ENCODE measurements at places on chromosomes 12 and 14. TPM values are rescaled to one million over a fixed set of nuclear protein-coding genes. Genes with fewer than 3 reads are reported as not detected.

DNA sequence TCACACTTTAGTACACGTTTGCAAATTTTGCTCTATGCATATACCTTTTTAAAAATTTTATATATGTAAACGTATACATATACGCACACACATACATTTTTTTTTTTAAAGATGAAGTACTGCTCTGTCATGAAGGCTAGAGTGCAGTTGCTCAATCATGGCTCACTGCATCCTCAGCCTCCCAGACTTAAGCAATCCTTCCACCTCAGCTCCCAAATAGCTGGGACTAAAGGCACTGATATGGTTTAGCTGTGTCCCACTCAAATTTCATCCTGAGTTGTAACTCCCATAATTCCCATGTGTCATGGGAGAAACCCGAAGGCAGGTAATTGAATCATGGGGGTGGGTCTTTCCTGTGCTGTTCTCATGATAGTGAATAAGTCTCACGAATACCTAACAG is 220.8 kb upstream of the CAND1 start:
- no peak overlapping the region for H3K4me3 ChIP-seq
- no peaks in the 10 kb centered on the region for H3K36me3 ChIP-seq
- no peak for DNase-seq
- no peak overlapping the region for H3K27ac ChIP-seq
- peaks cover 34% of the 10 kb centered on the region for H3K4me1 ChIP-seq
- H3K27me3 ChIP-seq, result no peaks in the 10 kb centered on the region

DNA sequence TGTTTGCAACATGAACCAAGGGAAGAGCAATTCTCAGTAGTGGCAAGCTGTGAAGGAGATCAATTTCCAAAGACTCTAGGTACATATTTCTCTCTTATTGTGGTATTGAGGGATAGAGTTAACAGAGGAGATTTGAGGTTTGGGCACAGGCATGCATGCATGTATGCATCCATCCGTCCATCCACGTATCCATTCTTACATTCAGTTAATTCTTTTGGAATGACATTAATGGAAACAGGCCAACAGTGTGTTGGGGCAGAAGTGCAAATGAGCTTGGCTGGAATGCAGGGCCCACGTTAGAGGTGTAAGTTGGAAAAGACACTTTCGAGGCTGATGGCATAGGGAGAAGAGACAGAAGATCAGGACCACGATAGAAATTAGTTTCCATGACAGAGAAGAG is 216.9 kb upstream of the PELI2 start:
- peaks cover 5% of the 10 kb centered on the region for H3K4me1 ChIP-seq
- DNase-seq, result no peak
- H3K27ac ChIP-seq, result no peak overlapping the region
- no peak overlapping the region for H3K4me3 ChIP-seq

GRCh38 chr14:34169561-34169960 is 218.7 kb upstream of the EGLN3 start:
- peaks cover 21% of the 10 kb centered on the region for H3K4me1 ChIP-seq
- DNase-seq, result no peak
- H3K27me3 ChIP-seq, result peaks cover 30% of the 10 kb centered on the region
- no peak overlapping the region for H3K27ac ChIP-seq

GRCh38 chr14:88005978-88006851 is 1.3 kb downstream of the GPR65 start:
- no peaks in the 10 kb centered on the region for H3K36me3 ChIP-seq
- no peak overlapping the region for H3K27ac ChIP-seq
- no peaks in the 10 kb centered on the region for H3K27me3 ChIP-seq
- no peak for DNase-seq
- H3K4me3 ChIP-seq, result no peak overlapping the region

DNA sequence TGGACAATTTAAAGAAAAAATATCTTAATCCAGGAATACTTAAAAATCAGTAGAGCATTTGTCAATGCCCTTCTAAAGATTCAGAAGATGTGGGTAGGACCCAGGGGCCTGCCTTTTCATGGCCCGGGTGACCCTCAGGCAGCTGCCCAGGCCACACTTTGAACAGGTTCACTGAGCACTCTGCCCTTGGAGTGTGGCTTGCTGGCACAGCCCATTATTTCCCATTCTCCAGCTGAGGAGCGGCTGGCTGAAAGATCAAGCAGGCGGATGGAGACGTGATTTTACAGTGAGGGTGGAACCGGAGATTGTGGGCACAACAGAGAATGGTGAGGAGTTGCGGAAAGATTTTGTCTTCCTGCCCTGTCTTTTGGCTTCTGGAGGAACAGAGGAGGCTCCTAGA is 7.1 kb upstream of the PRPH start:
- no peaks in the 10 kb centered on the region for H3K36me3 ChIP-seq
- no peak overlapping the region for H3K4me3 ChIP-seq
- peaks cover 39% of the 10 kb centered on the region for H3K27me3 ChIP-seq
- H3K4me1 ChIP-seq, result no peaks in the 10 kb centered on the region
- no peak overlapping the region for H3K27ac ChIP-seq

- peaks cover 76% of the 10 kb centered on the region for H3K4me1 ChIP-seq
- DNase-seq, result no peak
- no peak overlapping the region for H3K4me3 ChIP-seq
- no peaks in the 10 kb centered on the region for H3K27me3 ChIP-seq
- no peaks in the 10 kb centered on the region for H3K36me3 ChIP-seq
These were observed 82.7 kb downstream of the C14orf132 start for GRCh38 chr14:96121660-96122395.

GRCh38 chr12:62259631-62259992 is 592 bp upstream of the USP15 start:
- H3K27ac ChIP-seq, result peak overlapping the region; percentile 99
- no peaks in the 10 kb centered on the region for H3K27me3 ChIP-seq
- peak overlapping the region; percentile 95 for H3K4me3 ChIP-seq
- H3K36me3 ChIP-seq, result no peaks in the 10 kb centered on the region
- peaks cover 21% of the 10 kb centered on the region for H3K4me1 ChIP-seq
- DNase-seq, result no peak

DNA sequence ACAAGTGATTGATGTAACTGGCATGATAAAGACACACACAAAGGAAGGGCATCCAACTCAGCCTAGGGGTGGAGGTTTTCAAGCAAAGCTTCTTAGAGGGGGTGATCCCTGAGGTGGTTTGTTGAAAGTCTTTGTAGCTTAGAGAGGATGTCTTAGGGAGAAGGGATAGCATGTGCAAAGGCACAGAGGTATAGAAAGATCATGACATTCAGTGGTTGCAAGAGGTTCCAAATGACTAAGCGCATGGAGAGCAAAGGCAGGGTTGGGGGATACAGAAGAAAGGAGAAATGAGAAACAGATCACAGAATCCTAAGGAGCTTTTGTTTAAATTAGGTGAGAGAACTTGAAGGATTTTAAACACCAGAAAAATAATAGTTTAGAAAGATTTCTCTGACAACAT is 5.2 kb upstream of the CCT2 start:
- no peak overlapping the region for H3K27ac ChIP-seq
- H3K36me3 ChIP-seq, result no peaks in the 10 kb centered on the region
- H3K4me1 ChIP-seq, result no peaks in the 10 kb centered on the region
- no peaks in the 10 kb centered on the region for H3K27me3 ChIP-seq

Gene YBX3
- total RNA-seq, result 147 TPM

Gene LPAR5
- total RNA-seq, result 1.3 TPM

DNA sequence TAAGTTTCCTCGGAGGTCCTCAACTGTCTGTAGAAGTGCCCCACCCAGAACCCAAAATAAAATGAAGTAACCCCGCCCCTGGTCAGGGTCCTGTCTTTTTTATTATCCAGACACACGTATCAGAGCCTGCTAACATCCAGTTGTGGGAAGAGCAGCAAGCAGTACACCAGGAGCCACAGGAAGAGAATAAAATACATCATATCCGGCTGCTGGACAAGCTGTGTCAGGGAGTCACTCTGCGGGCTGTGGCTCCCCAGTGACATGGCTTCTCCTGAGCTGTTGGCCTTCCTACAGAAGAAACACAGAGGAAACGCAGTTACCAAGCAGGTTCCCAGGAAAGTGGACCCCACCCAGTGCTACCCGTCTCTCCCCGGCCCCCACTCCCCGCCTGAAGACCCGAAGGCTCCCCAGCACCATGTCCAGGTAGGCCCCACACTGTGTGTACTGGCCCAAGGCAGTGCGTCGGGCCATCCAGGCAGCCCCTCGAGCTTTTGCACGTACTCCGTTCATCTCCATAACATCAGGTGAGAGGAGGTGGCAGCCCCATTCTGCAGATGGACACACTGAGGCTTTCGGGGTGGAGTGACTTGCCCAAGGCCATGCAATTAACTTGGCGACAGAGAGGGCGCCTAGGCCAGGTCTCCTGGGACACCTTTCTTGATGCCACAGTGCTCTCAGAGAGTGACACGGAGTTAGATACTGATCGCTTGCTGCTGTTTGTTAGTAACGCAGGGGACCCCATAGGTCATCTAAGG is 34.3 kb upstream of the DICER1 start:
- H3K4me1 ChIP-seq, result peaks cover 31% of the 10 kb centered on the region
- peaks cover 66% of the 10 kb centered on the region for H3K36me3 ChIP-seq
- H3K4me3 ChIP-seq, result no peak overlapping the region
- no peak for DNase-seq
- no peak overlapping the region for H3K27ac ChIP-seq

Gene PLEKHD1
- 0.20 TPM for total RNA-seq

GRCh38 chr12:108234158-108234557 is 105.0 kb downstream of the CMKLR1 start:
- H3K27me3 ChIP-seq, result peaks cover 58% of the 10 kb centered on the region
- H3K4me3 ChIP-seq, result no peak overlapping the region
- no peaks in the 10 kb centered on the region for H3K4me1 ChIP-seq
- no peak overlapping the region for H3K27ac ChIP-seq

Gene WSCD2
- total RNA-seq, result 0.13 TPM

Gene COX8C
- 0.73 TPM for total RNA-seq

DNA sequence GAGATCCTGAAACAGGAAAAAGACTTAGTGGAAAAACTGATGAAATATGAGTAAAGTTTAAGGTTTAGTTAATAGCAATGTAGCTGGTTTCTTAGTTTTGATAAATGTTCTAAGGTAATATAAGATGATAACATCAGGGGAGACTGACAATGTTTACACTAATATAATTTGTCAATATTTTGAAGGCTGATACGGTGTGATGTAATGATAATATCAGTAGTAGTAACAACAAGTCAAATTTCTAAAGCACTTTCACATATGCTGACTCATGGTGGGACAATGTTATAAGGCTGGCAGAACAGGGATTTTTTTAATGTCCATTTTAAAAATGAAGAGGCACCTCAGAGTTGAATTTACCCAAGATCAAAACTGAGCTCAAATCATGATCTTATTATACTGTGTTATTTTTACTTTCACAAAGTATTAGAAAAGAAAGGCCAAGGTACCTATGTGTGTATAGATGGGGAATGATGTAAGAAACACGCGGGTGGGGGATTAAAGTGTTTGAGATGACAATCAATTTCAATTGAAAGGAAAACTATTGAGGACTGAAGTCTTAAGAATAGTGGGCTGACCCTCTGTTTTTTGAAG is 2.4 kb upstream of the FLRT2 start:
- no peaks in the 10 kb centered on the region for H3K36me3 ChIP-seq
- no peak for DNase-seq
- no peaks in the 10 kb centered on the region for H3K27me3 ChIP-seq
- peak overlapping the region; percentile 1 for H3K27ac ChIP-seq

DNA sequence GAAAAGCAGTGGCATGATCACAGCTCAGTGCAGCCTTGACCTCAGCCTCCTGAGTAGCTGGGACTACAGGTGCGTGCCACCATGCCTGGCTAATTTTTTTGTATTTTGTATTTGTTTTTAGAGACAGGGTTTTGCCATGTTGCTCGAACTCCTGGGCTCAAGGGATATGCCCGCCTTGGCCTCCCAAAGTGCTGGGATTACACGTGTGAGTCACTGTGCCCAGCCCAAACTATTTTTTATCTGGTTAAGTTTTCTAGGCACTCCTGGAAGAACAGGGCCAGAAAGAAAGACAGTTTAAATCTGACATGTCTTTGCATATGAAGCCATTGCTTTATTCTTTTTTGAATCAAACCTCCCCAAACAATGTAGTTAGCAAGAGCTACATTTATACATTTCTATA is 27.5 kb upstream of the PTGR2 start:
- no peak overlapping the region for H3K4me3 ChIP-seq
- no peak overlapping the region for H3K27ac ChIP-seq
- H3K36me3 ChIP-seq, result peaks cover 3% of the 10 kb centered on the region
- DNase-seq, result no peak
- no peaks in the 10 kb centered on the region for H3K27me3 ChIP-seq

- H3K4me1 ChIP-seq, result no peaks in the 10 kb centered on the region
- H3K4me3 ChIP-seq, result no peak overlapping the region
- DNase-seq, result no peak
- H3K36me3 ChIP-seq, result peaks cover 11% of the 10 kb centered on the region
- no peaks in the 10 kb centered on the region for H3K27me3 ChIP-seq
- no peak overlapping the region for H3K27ac ChIP-seq
These were observed 45.5 kb downstream of the PPM1A start for GRCh38 chr14:60294411-60295069.

GRCh38 chr14:61080591-61081010 is 99.6 kb downstream of the SLC38A6 start:
- peak overlapping the region; percentile 44 for H3K27ac ChIP-seq
- no peak for DNase-seq
- peaks cover 9% of the 10 kb centered on the region for H3K4me1 ChIP-seq
- H3K27me3 ChIP-seq, result no peaks in the 10 kb centered on the region

Gene RND1
- total RNA-seq, result 15.8 TPM

Gene TAS2R14
- total RNA-seq, result 4.5 TPM

Gene SYNDIG1L
- total RNA-seq, result 0.58 TPM

DNA sequence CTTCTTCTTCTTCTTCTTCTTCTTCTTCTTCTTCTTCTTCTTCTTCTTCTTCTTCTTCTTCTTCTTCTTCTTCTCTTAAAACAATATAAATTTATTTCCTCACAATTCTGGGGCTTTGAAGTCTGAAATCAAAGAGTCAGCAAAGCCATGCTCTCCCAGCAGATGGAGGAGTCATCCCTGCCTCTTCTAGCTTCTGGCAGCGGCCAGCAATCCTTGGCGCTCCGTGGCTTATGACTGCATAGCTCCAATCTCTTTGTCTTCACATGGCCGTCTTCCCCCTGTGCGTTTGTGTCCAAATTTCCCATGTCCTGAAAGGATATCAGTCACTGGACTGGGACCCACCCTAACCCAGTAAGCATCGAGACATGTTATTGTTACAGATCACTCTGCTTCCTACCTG is 22.9 kb downstream of the KCNA1 start:
- no peak overlapping the region for H3K27ac ChIP-seq
- H3K4me3 ChIP-seq, result no peak overlapping the region
- no peak for DNase-seq
- H3K27me3 ChIP-seq, result peaks cover 80% of the 10 kb centered on the region
- no peaks in the 10 kb centered on the region for H3K4me1 ChIP-seq

Gene PA2G4
- 91.4 TPM for total RNA-seq

DNA sequence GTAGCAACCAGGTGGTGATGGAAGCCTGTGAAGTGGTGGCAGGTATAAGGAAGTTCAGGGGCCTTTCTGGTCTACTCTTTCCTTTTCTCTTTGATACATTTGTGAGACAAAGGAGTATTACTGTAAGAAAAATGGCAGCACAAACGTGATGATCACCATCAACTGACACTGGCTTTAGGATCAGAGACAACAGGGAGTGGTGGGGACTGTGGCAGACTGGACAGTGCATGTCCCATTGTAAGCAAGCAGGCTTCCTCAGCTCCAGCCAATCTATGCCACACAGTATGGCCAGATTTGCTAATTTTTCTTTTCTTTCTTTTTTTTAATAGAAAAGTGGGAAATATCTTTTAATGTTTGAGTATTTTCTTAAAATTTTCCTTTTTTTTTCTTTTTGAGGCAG is 19.0 kb upstream of the IFT81 start:
- H3K27me3 ChIP-seq, result no peaks in the 10 kb centered on the region
- DNase-seq, result no peak
- H3K4me1 ChIP-seq, result peaks cover 36% of the 10 kb centered on the region

Gene NUAK1
- 25.1 TPM for total RNA-seq

Data from mesothelial cell of epicardium (in vitro differentiated cells).